B cell (primary cell): ENCODE measurements at places on chromosomes 11 and 22. TPM values are rescaled to one million over a fixed set of nuclear protein-coding genes. Genes with fewer than 3 reads are reported as not detected.
A peak's percentile ranks its signal among the peaks of the same experiment; 100 is the strongest.

The TYMP gene
- total RNA-seq: 45.1 and 47.7 TPM in 2 replicates

DNA sequence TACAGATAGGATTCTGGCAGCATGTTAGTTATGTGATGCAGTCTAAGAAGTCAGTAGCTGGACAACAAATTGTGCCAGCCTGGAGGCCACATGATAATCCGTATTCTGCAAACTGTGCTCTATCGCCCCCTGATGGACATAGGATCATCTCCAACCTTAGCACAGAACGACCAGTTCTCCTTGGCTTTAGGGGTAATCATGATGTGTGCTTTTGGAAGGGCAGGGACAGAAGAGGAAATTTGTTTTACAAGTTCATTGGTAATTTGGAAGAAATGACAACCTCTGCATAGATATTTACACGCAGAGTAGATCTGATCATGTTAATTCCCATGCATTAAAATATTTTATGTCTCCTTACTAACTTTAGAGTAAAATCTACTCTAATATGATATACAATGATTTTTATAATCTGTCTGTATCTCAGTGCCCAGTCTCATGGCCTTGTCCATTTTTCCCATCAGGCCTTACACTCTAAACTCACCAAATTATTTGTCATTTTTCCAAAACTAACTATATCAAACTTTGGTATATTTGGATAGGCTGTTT is 12.1 kb downstream of the OR10D3 start:
- DNase-seq: peak; percentile 51

The WNT11 gene
- total RNA-seq: 0.39 TPM in 1 of 2 replicates, not detected in the other

- peak; percentile 40 for DNase-seq
Measured at GRCh38 chr11:10444725-10445315, 10.2 kb upstream of the AMPD3 start.

GRCh38 chr11:71995726-71996291 is 2.9 kb upstream of the IL18BP start:
- no peak for DNase-seq

DNA sequence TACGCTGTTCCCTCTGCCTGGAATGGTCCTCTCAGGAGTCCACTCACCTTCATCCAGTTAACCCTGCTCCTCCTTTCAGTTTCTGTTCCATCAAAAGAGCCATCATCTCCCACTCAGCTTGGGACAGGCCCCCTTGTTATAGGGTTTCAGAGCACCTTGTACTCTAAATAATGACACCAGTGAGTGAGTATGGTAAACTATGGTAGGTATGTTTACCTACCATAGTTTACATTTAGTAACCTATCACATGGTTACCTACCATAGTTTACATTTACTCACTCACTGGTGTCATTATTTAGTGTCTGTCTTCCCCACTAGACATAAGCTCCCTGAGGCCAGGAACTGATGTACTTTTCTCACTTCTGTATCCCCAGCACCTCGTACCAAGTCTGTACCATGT is 130.2 kb upstream of the SESN3 start:
- DNase-seq: no peak

DNA sequence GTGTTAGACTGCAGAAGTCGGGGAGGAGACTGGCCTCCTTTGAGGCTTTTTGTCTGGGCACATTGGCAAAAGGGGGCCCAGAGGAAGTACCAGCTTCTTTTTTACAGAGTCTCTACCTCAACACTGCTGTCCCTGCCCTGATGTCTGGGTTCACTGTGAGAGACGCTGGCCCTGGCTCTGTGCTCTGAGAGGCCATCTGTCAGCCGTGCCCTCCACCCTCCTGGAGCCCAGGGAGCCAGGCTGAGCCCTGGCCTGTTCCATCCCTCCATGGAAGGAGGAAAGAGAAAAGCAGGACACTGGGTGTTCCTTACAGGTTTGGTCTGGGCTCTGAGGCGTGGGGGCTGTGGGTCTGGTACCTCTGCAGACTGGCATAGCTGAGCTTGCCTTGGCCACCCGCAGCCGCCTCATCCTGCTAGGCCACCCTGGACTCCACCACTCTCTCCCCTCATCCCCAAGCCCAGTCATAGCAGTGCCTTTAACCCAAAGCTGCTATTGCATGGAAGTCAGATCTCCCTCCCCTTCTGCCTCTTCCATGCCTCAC is 105.5 kb upstream of the PARVA start:
- no peak for DNase-seq

- DNase-seq: no peak
Measured at GRCh38 chr11:101914341-101914737, 471 bp upstream of the CEP126 start.

The APOA1 gene
- 0.56 TPM in 1 of 2 replicates, not detected in the other for total RNA-seq

- DNase-seq: no peak
Measured at GRCh38 chr11:8097468-8097867, 16.5 kb downstream of the TUB start.

DNA sequence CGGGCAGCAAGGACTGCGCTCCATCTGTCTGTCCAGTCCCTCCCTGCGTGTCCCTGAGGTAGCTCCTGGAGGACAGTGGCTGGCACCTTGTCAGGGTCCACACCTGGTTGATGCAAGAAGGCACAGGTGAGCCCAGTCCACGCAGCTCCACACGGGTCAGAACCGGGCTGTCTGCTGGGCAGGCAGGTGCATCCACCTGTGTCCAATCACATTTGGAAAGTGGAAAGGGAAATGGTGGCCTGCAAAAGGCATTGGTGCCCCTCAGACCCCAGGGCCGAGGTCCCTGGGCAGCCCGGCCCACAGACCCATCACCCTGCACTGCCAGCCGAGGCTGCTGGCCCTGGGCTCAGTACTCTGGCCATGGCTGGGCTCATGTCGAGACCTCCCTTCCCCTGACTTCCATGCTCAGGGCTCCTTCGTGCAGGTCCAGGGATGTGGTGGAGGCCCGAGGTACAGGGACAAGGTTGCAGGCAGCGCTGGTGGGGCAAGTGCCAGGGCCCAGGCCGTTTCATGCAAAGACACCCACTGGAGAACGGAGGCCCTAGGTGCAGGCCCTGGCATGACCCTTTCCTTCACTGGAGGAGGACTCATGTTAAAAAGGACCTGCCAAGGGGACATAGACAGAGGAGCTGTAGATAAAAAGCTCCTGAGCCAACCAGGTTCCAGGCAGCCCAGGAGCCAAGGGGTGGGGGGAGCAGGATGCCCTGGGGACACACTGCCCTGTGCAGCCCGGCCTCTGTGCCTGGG is 38.9 kb upstream of the TH start:
- DNase-seq: no peak

GRCh38 chr11:33674035-33674814 is 26.4 kb downstream of the C11orf91 start:
- no peak for DNase-seq

The ACAT1 gene
- 31.1 and 32.9 TPM in 2 replicates for total RNA-seq

The CTTN gene
- 0.95 TPM in 1 of 2 replicates, not detected in the other for total RNA-seq

The STK33 gene
- 9.3 and 13.2 TPM in 2 replicates for total RNA-seq

GRCh38 chr11:62013537-62014476 is 46.4 kb upstream of the FTH1 start:
- no peak for DNase-seq
